ENCODE measurements at places on chromosomes 1 and 21. TPM values are rescaled to one million over a fixed set of nuclear protein-coding genes. Genes with fewer than 3 reads are reported as not detected.

The SPRR2D gene
- total RNA-seq, result not detected

The GNAT2 gene
- total RNA-seq, result not detected

The SGIP1 gene
- 4.4 TPM for total RNA-seq

The STYXL2 gene
- total RNA-seq, result not detected

The SYDE2 gene
- 13.2 TPM for total RNA-seq

The POFUT2 gene
- 154 TPM for total RNA-seq

The MNDA gene
- not detected for total RNA-seq

The ALPL gene
- total RNA-seq, result 0.30 TPM

The GRIK1 gene
- total RNA-seq, result not detected

The ZC3H12A gene
- 35.3 TPM for total RNA-seq

The ANKRD65 gene
- 0.18 TPM for total RNA-seq
